ENCODE measurements at places on chromosomes 6 and 20.
A peak's percentile ranks its signal among the peaks of the same experiment; 100 is the strongest.

DNA sequence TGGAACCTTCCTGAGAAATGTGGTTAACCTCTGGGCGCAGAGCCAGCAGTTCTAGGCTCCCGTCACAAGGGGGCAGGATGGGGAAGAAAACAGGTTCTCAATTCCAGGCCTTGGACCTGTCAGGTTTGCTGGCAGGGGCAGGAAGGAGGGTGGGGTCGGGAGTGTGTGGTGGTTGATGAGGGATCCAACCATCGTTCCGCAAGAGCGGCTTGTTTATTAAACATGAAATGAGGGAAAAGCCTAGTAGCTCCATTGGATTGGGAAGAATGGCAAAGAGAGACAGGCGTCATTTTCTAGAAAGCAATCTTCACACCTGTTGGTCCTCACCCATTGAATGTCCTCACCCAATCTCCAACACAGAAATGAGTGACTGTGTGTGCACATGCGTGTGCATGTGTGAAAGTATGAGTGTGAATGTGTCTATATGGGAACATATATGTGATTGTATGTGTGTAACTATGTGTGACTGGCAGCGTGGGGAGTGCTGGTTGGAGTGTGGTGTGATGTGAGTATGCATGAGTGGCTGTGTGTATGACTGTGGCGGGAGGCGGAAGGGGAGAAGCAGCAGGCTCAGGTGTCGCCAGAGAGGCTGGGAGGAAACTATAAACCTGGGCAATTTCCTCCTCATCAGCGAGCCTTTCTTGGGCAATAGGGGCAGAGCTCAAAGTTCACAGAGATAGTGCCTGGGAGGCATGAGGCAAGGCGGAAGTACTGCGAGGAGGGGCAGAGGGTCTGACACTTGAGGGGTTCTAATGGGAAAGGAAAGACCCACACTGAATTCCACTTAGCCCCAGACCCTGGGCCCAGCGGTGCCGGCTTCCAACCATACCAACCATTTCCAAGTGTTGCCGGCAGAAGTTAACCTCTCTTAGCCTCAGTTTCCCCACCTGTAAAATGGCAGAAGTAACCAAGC, 29.6 kb downstream of the SRSF3 start:
- DNase-seq = peak; percentile 77

- DNase-seq = no peak
Measured at GRCh38 chr20:13403453-13403852, 182.4 kb downstream of the ISM1 start.

DNA sequence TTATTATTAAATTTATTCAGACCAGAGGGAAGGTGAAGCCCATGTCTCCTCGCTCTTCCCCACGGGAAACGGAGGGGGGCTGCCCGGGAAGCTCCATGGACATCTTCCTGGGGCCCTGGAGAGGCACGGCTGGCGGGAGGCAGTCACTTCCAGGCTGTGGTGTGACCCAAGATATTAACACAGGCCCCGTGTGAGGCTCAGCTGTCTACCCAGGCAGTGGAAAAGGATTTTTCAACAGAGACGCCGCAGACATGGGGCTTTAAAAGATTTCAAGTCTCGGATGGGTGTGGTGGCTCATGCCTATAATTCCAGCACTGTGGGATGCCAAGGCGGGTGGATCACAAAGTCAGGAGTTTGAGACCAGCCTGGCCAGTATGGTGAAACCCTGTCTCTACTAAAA, 117.9 kb downstream of the ERMARD start:
- DNase-seq = no peak

DNA sequence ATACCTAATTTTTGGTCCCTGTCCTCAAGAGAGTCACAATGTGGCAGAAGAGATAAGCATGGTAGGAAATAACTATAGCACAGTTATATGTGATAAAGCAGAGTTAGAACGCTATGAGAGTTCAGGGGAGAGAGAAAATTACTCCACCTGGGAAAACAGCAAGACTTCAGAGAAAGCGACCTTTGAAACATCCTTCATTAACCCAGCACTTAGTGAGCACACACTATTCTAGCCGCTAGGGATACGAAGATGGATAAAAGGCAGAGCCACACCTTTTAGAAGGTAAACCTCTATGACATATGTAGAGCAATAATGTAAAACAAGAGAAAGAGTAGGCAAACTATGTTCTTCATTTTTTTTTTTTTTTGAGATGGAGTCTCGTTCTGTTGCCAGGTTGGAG, 264.3 kb downstream of the PTPRK start:
- no peak for DNase-seq

- no peak for DNase-seq
Measured at GRCh38 chr6:109305028-109305427, 77.2 kb downstream of the CD164 start.

- no peak for DNase-seq
Measured at GRCh38 chr6:103750603-103751002, 1109.1 kb downstream of the HACE1 start.

- DNase-seq = no peak
Measured at GRCh38 chr20:32511358-32512046, 73.6 kb downstream of the NOL4L start.

DNA sequence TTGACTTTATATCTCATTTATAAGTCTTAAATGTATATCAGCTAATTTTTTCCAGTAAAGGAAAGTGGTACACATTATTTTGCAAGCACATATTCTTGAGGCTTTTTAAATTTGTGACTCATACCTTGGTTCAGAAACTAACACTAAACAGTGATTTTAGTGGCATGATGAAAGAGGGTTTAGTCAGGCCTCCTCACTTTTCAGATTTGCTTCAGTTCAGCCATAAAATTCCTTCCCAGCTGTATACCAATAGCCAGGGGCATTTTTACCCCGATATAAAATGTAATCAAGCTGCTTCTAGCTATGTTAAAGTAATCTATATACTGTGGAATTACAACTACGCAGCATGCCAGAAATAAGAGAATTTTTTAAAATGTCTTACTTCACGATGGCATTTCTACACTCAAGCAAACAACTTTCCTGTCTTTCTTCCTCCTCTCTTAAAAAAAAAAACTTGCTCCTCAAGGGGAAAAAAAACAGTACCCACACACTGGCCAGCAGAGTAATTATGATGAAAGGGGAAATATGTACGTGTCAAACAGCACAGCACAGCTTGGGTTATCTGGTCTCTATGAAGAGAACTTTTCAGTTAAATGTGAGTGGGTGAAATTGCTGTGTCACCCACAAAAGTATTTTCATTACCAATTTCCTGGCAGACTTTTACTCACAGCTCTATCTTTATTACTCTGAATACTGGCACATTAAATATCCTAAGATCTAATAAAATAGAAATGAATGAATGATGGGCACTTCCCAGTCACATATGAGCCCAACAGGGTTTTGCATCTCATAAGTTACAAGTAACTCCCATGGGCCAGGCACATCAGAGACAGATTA, 244.8 kb upstream of the TENT5A start:
- DNase-seq = peak; percentile 88

GRCh38 chr6:162713974-162714780, 13.4 kb downstream of the PRKN start:
- DNase-seq = no peak

DNA sequence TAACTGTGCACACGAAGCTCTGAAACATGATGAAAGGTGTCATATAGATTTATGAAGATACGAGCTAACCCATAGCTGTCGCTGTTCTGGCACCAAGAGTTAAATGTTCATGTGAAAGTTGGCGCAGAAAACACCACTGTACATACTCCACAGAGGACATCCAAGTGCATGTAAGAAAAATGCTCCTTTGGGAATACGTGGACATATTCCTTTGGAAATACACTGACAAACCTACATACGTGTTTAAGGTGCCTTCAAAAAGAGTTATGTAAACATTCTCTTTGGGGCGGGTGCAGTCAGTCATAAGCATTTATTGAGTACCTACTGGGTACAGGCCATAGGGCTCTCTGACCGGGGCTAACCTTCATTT, 723 bp upstream of the ARID1B start:
- peak; percentile 44 for DNase-seq

- DNase-seq = no peak
Measured at GRCh38 chr6:57252137-57252536, 30.0 kb upstream of the RAB23 start.

DNA sequence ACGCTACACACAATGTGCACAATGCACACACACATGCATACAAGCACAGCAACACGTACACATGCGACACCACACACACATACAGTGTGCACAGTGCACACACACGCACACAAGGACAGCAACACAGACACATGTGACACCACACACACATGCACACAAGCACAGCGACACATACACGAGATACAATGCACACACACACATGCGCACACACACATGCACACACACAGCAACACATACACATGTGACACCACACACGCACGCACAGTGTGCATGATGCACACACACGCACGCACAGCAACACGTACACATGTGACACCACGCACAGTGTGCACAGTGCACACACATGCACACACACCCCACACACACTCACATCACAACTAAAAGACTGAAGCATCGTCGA, 327.3 kb downstream of the THBS2 start:
- no peak for DNase-seq

DNA sequence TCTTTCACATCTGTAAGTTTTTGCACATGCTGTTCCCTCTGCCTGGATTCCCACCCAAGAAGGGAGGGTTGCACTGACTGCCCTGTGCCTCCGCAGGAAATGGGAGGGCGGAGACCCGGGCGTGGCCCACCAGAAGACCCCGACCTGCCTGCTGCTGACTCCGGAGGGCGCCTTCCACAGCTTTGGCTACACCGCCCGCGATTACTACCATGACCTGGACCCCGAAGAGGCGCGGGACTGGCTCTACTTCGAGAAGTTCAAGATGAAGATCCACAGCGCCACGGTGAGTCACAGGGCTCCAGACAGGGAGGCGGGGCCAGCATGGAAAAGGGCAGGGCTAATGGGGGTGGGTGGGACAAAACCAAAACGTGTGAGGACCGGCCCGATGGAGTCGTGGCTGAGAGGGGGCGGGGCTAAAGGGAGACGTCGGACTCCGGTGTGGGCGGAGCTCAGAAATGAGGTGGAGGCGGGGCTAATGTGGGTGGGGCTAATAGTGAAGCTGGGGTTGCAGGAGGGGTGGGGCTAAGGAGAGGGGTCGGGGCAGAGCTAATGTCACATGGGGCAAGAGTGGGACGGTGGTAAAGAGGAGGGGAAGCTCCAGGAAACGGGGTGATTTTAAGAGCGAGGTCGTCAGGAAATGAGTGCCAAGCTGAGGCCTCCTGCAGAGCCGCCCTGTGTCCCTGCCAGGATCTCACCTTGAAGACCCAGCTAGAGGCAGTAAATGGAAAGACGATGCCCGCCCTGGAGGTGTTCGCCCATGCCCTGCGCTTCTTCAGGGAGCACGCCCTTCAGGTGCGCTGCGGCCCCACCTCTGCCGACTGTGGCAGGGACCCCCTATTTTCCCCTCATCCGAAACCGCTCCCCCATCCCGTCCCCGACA, 12.6 kb downstream of the HSPA12B start:
- DNase-seq = no peak

DNA sequence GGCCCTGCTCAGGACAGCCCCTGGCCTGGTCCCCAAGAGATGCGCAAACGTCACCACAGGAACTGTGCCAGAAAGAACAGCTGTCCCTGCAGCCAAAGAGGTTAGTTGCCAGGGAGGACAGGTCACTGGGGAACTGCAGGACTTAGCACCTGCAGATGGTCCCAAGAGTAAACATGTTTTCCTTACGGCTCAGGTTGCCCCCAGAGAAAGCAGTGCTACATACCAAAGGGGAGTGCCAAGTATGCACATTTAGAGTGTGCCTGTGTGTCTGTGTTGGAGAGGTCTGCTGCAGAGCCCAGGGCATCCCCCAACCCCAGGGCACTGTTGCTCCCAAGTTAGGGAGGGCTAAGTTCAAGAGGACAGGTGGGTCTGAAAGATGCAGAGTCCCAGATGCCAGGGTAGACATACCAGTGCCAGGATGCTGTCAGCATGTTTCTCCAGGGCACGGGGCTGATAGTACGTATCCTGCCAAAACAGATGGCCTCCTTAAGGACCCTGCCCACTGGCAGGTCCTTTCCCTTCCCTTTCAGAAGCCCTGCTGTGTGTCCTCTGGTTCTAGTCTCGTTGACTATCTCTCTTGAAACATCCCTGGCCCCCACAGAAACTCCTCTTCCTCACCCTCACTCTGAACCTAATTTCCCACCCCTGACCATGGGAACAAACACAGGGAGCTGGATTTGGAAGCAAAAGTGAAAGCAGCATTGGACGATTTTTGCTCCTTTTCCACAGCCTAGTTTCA, 1.3 kb downstream of the ABHD16A start:
- DNase-seq = peak; percentile 41

- no peak for DNase-seq
Measured at GRCh38 chr6:135179372-135179771, 1.7 kb upstream of the MYB start.

DNA sequence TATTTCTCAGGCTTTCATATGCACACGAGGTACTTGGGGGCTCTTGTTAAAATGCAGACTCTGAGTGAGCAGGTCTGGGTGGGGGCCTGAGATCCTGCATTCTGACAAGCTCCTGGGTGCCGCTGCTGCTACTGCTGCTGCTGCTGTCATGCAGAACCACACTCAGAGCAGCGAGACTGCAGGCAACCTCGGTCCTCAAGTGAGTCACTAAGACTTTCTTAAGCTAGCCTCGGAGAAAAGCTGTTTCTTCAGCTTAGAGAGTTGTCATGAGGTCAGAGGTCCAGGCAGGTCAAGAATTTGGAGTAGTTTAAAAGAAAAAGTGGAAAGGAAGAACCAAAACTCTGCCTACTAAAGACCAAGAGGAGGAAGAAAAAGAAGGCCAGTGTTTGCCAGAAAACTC, 92.9 kb downstream of the SPTLC3 start:
- DNase-seq = peak; percentile 43

DNA sequence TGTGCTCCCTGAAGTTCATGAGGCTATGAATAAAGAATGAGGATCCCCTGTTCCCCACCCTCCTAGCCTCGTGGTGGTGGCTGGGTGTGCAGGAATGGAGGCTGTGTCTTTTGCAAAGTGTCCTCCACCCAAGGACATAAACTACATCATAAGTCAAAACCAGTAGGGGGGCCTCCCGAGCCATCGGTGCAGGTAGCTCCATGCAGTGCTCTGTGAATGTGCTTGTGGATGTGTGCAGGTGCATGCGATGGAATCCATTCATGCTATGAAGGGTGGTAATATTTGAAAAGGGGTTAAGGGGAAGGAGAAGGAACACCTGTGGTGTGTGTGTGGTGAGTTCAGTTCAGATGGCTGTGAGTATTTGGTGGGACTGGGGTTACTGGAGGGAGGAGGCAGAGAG, 197.3 kb downstream of the NRN1 start:
- DNase-seq = no peak

- DNase-seq = no peak
Measured at GRCh38 chr6:90217506-90218127, 79.0 kb downstream of the BACH2 start.

- DNase-seq = peak; percentile 84
Measured at GRCh38 chr6:154474648-154475428, 35.6 kb downstream of the CNKSR3 start.
